ENCODE measurements at places on chromosomes 7 and 10.

- DNase-seq = no peak
Observed at GRCh38 chr10:29811751-29812427, 177.1 kb upstream of the SVIL start.

GRCh38 chr7:80918909-80919721 is at the start of gene SEMA3C:
TSS of gene SEMA3C (minus strand) at chr7:80919051. CDS start at chr7:80916781, 2,270 bp downstream.
- peak; percentile 91 for DNase-seq

DNA sequence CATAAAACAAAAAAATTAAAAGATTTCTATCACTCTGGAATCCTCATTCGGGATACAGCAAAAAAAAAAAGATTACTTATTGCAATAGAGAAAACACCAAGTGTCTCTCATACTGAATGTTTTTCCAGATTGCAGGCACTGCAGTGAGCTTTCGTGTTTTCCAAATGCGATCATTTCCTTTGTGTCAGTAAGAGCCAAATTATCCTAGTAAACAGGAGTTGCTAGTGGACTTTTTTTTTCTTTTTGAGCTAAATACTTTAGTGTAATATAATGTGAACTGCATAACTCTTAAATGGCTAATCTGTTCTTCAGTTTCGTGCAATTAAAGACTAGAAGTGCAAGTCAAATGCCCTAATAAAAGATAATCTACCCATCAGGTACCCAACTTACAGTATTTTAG is 44.4 kb upstream of the TOMM7 start:
- DNase-seq = no peak

DNA sequence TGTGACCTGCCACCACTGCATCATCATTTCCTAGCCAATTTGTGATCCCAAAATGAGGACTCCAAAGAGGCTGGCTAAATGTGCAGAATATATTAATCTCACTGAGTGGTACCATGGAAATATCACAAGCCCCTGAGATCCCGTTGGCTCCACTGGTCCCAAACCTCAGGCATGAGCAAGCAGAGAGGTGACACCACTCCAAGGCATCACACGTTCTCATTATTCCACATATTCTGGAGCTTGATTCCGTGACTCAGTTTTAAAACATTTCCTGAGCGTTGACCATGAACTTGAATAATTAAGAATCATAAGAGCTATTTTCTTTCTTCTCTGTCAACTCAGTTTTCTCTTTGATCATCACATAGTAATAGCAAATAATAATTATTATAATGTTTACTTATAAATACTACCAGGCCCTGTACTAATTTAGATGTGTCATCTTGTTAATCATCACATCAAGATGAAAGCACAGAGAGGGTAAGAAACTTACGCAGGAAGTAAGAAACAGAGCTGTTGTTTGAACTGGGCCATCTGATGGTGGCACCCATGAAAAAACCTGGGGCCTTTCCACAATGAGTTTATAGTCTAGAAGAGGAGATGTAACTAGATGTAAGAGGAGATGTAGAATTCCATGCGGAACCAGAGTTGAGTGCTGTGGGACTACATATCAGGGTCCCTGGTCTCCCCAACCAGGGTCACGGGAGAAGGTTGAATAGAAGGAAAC is 3.5 kb downstream of the APBB1IP start:
- DNase-seq = no peak

- DNase-seq = no peak
Observed at GRCh38 chr7:55438757-55439525, 73.8 kb downstream of the LANCL2 start.

- no peak for DNase-seq
Observed at GRCh38 chr10:124056337-124056980, 36.9 kb downstream of the CHST15 start.

DNA sequence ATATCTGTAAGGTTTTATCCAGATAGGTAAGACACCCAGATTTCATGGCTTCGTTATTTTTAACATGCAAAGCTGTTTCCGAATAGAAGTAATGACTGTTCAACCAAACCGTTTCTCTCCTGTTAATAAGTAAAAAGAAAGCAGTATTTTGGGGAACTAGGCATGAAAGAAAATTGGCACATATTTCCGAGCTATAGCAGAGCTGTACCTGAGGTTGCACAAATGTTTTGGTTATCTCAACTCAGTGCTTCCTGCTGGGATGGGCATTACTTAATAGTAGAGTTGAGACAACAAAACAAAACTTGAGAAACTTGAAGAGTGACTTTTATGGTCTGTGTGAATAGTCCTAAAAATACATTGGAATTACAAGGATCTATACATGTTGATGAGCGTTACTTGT is 564.3 kb upstream of the SORCS1 start:
- DNase-seq = no peak

DNA sequence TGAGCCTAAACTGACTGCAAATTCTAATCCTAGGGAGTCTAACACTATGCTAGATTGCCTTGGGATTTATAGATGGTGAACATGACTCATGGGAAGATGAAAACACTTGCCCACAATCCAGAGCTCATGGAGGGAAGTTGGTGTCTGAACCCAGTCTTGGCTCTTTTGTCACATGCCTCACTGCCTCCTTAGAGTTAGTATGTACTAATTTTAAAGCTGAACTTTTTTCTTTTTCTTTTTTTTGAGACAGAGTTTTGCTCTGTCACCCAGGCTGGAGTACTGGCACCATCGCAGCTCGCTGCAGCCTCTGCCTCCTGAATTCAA is 14.4 kb downstream of the MRPL32 start:
- DNase-seq = no peak

DNA sequence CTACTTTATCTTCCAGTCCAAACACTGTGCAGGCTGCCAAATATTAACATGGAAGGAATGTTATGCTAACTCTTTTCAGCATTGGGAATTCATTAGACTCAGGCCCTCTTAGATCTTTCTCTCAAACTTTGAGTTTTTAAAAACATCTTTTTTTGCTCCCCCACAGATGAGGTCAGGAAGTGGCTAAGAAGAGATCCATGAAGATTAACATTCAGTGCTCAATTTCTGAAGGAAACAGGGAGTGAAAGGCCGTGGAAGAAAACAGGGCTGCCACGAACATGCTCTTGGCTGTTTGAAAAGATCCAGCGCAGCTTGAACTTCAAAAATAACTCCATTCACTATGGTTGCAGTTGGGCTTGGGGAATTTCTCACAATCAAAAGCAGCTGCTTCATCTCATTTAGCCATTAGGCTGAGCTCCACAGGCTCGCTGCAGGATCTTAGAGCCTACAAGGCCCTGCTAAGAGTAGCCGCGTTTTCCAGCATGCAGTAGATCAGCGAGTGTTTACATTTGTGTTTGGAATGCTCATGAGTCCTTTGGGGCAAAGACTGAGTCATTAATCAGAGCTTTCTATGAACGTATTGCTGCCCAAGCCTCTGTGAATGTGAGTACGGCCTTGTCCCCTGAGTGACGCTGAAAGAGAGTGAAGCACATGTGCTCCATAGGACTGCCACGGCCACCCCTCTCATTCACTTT is 41.2 kb upstream of the TNS3 start:
- no peak for DNase-seq

- DNase-seq = no peak
Observed at GRCh38 chr7:74379938-74380337, 73.8 kb upstream of the GTF2IRD1 start.

GRCh38 chr7:138980563-138981291 is 462 bp downstream of the KIAA1549 start:
- DNase-seq = peak; percentile 69

- no peak for DNase-seq
Observed at GRCh38 chr10:109386101-109386500, 537.2 kb downstream of the XPNPEP1 start.

GRCh38 chr7:6691609-6692106 is 15.1 kb downstream of the ZNF12 start:
- DNase-seq = no peak

- no peak for DNase-seq
Observed at GRCh38 chr7:44489955-44490350, 505 bp downstream of the NUDCD3 start.

GRCh38 chr7:2983586-2983985 is 60.1 kb downstream of the CARD11 start:
- no peak for DNase-seq

DNA sequence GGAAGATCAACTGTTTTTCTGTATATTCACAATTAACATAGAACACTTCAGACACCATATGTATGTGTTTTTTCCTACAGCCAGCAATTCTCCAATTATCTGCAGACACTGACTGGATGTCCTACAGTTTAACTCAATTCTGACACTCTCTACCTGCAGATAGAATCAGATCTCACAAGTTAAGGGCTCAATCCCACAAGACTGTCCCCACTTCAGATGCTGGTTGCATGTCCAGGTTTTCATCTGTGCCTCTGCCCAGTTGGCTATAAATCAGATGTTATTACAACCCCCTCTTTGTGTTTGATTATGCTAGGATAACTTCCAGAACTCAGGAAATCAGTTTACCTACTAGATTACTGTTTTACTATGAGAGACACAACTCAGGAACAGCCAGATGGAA is 295.9 kb downstream of the TWIST1 start:
- no peak for DNase-seq

DNA sequence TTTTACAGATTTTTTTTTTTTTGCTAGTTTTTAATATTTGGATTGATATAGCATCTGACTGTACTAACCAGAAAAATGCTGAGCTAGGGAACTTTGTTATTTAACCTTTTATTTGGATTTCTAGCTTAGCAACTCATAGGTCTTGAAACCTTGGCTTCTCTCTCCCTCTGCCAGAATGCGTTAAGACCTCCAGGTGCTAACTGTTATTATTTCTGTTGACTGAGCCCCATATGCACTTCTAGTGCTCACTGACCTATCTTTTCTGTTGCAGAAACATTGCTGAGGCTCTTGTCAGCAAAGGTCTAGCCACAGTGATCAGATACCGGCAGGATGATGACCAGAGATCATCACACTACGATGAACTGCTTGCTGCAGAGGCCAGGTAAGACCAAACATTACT is 143.6 kb downstream of the LRRC4 start:
- no peak for DNase-seq

DNA sequence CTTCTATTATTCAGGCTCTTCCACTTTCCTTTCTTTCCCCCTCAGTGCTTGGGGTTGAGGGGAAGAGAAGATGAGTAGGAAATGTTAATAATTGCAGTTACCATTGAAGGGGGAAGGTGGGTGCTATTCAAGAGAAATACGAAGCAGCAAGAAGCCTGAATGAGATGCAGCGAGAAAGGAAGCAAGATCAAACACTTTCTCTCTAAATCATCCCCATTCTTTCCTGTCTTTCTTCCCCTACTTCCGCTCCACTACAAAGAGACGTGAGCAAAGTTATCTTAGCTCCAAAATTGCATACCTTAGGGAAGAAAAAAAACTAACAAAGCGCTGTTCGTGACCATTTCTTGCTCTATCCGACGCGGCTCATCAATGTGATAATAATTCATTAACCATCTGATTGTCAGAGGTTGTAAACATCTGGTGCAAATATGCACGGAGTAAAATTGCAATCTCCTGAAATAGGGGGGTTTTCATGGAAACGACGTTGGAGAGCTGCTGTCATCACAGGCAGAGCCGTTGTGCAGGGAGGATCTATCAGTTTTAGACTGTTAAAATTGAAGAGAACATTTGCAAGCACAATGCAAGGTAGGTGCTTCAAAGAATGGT is 15.2 kb upstream of the PARD3 start:
- DNase-seq = no peak

DNA sequence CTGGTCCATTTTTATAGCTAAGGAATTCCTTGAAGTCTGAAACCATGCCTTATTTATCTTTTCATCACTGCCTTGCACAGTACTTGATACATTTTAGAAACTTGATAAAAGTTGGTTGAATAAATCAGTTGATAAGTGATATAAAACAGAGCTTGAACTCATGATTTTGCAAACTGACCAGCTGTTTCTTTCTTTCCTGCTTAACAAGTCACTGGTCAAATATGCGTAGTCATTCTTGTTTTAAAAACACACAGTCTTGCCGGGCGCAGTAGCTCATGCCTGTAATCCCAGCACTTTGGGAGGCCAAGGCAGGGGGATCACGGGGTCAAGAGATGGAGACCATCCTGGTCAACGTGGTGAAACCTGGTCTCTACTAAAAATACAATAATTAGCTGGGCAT is 6.3 kb downstream of the TPST1 start:
- DNase-seq = no peak

DNA sequence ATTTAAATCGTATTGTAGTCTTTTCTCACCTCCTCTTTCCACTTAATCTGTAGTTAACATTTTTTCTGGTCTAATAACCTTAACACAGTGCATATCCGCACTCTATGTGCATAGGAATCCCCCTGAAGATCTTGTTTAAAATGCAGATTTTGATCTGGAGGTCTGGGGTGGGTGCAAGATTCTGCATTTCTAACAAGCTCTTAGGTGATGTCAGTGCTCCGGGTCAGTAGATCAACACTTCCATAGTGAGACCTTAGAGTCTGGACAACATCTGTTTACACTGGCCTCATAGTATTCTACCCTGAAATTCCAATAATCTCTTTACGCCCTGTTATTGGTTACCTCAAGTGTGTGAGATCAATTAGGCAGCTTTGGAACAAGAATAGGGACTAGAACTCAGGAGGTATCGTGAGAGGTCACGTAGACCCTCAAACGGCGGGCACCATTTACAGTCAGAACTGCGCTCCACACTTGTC is 434 bp upstream of the PLEKHA8 start:
- DNase-seq = no peak

DNA sequence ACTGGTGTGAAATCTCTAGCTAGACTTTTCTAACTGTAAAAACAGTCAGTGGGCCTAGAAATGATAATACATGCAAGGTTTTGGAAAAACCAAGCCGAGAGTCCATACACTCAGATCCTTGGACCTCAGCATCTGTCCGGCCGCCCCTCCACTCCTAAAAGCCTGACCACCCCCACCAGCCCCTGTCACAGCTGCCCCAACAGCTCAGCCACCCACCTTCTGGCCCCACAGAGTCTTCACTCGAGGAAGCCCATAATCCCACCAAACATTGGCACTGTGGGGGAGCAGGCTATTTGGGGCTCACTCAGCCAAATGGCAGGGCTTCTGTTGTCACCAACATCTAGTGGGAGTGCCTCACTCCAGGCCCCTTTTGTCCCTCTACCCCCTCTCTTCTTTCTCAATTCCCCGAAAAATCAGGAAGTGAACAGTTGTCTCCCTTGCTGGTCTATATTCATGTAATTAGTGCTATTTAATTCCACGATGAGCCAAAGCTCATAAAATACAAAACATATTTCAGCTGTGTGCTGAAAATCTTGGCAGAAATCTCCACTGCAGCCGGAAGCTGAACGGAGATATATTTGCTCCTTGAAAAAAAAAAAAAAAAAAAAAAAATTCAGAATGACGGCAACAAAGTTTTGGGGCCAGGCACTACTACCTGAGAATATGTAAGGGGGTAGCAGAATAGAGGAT is 55.5 kb downstream of the PLXNA4 start:
- DNase-seq = no peak

GRCh38 chr7:156220078-156220605 is 407.9 kb upstream of the SHH start:
- DNase-seq = peak; percentile 52

- no peak for DNase-seq
Observed at GRCh38 chr10:4982764-4983226, 19.6 kb downstream of the AKR1C1 start.

- no peak for DNase-seq
Observed at GRCh38 chr7:21526007-21526406, 16.8 kb upstream of the DNAH11 start.

DNA sequence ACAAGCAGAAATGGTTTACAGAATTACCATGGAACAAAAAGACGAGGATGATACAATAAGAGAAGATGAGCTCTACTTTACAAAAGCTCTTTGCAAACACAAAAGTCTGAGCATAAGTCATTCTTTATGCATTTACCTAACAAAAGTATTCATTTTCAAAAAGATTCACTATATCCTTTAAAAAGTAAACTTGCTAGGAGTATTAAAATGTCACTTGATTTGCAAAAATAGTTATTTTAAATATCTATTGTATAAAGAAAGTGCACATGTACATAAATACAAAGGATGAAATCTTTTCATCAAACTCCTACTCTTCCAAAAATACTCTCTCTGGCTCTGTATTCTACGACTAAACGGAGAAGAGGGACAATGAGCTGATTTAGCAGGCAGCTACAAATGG is 146.4 kb upstream of the STEAP1 start:
- no peak for DNase-seq

Measured in type B pancreatic cell (in vitro differentiated cells).